ENCODE measurements at places on chromosomes 4 and X. TPM values are rescaled to one million over a fixed set of nuclear protein-coding genes. Genes with fewer than 3 reads are reported as not detected.

DNA sequence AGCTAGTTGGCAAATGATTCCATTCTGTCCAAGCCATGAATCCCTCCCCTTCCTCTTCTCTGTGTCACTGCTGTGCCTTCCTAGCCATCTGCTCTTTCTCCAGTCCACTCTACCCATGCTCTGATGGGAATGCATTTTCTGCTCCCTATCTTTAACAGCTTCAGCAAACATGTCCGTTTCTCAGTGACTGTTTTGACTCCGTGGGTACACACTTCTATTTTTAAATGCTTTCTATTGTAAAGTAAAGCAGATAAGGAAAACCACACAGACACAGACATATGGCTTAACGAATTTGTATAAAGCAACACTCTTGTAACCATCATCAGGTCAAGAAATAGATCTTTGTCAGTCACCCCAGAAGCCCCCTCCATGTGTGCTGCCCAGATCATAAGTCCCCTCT, 72.4 kb upstream of the KLHL13 start:
- no peak for DNase-seq

DNA sequence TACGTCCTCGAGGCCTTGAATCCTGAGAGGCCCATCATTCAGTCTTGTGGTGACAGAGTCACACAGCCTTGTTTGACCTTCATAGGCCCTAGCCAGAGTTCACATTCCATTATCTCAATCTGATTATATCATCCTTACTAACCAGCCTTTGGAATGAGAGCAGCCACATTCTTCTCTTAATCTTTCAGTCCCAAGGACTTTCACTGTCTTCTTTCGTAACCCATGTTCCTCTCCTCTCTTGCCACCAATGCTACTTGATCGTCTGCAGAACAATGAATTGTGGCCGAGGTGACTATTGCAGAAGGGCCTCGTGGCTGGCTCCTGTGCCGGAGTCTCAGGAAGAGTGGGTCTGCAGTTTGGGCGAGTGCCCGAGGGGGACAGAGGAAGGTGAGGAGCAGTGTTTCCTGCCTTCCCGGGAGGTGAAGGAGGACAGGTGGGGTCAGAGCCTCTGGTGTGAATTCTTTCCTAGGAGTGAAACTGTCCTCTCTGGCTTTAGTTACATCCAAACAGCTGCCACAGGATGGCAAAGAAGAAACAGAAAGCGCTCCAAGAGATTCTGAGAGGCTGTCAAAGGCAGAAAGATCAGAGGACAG, 94.6 kb downstream of the LIMCH1 start:
- DNase-seq = no peak

DNA sequence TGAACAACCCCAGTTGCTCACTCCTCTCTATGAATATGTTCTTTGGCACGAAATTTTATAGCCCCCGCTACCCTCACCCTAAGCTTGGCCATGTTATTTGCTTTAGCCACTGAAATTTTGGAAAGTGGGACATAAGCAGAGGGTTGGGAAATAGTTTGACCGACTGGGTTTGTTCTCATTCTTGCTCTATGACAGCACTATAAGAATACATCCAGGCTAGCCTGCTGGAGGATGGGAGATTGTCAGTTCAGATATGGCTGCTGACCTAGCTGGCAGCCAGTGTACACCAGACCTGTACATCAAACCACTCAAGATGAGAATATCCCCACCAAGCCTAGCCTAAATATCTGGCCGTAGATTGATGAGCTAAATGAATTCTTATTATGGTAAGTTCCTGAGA, 298.1 kb downstream of the PDGFC start:
- no peak for DNase-seq

DNA sequence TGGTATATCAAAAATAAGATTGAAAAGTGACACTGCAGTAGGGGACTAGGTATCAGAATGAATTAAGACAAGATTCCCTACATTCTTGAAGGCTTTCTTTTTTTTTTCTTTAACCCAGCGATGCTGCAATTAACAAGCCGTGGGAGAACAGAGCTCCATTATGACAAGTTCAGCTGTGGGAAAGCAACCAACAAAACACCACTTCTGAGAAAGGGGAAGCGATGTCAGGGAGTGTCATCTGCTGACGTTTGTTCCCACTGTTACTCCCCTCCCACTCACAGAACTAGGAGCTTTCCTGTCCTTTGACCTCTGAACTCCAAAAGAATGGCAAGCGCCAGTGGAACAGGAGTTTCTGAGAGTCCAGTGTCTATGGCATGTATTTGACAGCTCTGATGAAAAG, 90.2 kb upstream of the SLITRK2 start:
- no peak for DNase-seq

The PPARGC1A gene
- total RNA-seq = not detected

The SPACA5 gene
- not detected for total RNA-seq
